ENCODE measurements at places on chromosomes 2 and 18.
A peak's percentile ranks its signal among the peaks of the same experiment; 100 is the strongest.

GRCh38 chr2:213691351-213691750 is 407.1 kb downstream of the SPAG16 start:
- no peak for DNase-seq

GRCh38 chr18:59837586-59837985 is 62.2 kb upstream of the PMAIP1 start:
- DNase-seq: peak; percentile 40

GRCh38 chr2:151845884-151846283 is 17.7 kb upstream of the ARL5A start:
- DNase-seq: no peak

DNA sequence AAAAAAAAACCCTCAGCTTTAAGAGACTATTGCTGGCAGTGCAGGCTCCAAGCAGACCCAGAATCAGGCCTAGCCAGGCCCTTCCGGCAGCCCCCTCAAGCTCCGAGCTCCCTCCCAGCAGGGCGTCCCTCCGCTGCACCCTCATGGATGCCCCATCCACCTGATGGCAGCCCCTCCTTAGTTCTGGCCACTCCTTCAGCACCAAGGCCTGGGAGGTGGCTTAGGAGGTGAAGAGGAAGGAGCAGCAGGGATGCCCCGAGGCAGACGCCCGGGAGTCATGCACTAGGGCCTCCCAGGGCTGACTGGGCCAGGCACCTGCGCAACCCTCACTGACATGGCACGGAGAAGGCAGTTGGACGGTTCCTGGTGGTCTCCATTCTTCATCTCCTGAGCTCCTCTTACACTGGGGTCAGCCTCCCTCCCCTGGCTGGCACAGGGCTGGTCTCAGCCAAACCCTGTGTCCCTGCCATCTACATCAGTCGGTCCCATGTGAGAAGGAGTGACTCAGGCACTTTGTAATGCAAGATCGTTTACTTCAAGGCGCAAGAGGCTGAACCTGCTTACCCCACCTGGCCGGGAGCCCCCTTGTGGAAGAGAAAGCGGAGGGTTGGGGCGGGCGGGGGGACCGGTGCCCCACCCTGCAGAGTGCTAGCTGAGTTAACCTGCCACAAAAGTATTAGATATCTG is 53.5 kb upstream of the ID2 start:
- no peak for DNase-seq

DNA sequence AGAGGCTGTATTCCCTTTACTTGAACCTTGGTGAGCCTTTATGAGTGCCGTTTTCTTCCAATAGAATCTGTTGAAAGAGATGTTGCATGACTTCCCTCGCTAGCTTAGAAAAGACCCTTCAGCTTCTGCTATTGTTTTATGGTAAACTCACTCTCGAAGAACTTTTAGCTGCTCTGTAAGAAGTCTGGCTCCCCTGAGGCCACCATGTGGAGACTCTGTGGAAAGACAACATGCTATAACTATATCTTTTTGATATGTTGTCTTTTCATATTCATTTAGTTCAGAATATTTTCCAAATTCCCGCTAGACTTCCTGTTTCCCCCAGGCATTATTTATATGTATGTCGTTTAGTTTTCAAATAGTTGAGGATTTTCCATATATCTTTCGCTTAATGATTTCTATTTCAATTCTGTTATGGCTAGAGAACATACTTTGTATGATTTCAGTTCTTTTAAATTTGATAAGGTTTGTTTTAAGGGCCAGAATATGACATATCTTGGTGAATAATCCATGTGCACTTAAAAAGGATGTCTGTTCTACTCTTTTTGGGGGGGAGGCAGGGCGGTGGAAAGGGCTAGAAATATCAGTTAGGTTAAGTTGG is 64.1 kb downstream of the PTPN4 start:
- no peak for DNase-seq

DNA sequence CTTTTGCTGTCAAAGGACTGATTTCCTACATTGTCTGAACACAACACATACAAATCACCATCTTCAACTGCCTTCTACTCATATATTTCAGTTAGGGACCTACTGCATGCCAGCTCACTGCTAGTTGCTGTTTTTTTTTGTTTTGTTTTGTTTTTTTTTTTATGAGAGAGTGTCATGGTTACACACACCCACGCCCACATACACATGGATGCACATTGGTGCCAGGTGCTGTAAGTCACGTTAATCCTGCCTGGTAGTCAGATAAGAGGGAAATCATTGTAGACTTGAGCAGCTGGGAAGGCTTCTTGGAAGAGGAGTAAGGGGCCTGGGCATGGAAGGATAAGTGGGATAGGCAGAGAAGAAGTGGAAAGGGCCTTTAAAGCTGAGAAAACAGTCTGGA is 209.9 kb downstream of the TDRD15 start:
- no peak for DNase-seq

DNA sequence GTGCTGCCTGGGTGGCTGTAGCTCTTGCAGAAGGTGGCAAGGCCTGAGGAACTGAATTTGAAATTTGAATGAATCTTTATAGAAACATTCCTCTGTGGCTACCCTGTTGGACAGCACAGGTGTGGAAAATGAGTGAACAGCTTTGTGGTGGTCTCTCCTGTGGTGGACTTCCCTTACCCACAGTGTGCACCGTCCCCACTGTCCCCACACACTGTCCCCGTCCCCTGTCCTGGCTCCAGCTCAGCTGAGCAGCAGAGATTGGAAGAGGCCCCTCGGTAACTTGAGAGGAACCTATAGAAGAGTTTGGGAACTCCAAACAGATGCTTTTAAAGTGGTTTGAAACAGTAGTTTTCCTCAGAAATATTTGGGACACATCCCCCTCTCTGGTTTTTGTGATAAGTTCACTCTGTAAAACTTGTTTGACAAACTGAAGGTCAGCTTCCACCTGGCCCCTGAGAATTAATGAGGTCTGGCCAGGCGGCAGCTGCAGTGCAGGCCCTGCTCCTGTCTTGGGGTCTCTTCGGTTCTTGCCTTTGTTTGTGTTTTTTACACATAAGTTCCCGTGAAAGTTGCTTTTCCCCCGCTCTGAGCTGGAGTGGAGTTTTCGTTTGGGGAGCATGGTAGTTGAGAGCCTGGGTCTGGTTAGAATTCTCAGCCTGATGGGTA is 63.2 kb downstream of the ASAP2 start:
- no peak for DNase-seq

DNA sequence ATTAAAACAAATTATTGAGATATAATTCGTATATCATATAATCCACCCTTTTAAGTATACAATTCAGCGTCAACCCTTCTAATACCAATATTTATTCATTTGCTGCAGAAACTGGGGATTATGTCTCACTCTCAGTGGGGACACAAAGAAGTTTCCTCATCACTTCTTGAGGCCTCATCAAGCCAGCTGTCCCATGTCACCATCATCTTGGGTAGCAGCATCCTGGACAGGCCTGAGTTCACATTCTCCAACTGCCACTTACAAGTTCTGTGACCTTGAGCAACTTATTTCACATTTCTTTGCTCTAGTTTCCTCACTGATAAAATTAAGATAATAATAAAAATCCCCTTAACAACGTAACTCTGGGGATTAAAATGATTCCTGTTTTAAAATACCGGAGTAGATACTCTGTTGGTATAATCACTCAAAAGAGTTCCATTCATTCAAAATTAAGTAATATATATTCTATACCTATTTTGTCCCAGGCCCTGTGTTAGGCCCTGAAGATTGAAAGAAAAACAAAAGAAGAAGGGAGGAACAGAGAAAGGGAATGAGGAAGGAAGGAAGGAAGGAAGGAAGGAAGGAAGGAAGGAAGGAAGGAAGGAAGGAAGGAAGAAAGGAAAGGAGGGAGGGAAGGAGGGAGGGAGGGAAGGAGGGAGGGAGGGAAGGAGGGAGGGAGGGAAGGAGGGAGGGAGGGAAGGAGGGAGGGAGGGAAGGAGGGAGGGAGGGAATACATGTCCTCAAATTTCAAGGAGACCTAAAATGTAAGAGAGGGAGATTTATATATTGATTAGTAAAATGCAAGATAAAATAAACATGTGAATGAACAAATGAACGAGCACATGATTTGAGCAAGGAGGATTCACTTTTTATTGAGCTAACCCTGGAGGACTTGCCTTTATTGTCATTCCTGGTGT is 42.4 kb downstream of the NCKAP5 start:
- DNase-seq: no peak
